ENCODE measurements at places on chromosomes 12 and 14.

DNA sequence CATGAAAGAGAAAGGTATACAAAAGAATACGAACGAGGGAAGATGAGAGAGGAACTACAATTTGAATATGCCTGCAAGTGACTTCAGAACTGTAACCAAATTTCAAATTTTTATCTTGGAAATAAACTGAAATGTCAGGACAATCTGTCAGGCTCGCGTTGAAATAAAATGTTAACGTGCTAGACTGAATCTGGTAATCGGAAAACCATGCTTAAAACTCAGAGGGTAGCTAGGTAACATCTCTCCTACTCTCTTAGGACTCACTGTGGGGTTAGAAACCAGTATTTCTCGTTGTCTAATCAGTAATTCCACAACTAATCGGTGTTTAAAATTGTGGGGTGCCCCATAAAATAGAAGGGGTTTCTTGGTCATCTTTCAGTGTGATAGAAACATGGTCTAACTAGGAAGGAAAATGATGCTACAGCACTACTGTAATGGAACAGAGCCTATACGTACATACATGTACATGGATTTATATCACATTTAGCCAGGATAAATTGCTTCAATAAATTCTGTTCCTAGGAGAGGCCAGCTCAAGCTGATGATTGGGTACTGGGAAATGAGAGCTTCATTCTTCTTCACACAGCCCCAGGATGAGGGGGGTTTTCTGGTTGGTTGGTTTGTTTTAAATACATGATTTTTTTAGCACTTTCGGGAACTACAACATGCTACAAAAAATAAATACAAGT is 23.9 kb downstream of the ATF7 start:
- H3K36me3 ChIP-seq = no peaks in the 10 kb centered on the region
- no peak overlapping the region for H3K4me3 ChIP-seq
- H3K4me1 ChIP-seq = no peaks in the 10 kb centered on the region
- no peaks in the 10 kb centered on the region for H3K27me3 ChIP-seq
- no peak for DNase-seq

- H3K4me1 ChIP-seq = no peaks in the 10 kb centered on the region
- DNase-seq = no peak
- no peak overlapping the region for H3K27ac ChIP-seq
- no peaks in the 10 kb centered on the region for H3K36me3 ChIP-seq
Observed at GRCh38 chr14:88470542-88471440, 84.0 kb downstream of the PTPN21 start.

- peak overlapping the region; percentile 81 for H3K27ac ChIP-seq
- H3K27me3 ChIP-seq = no peaks in the 10 kb centered on the region
- no peak overlapping the region for H3K4me3 ChIP-seq
- DNase-seq = peak; percentile 76
- no peaks in the 10 kb centered on the region for H3K36me3 ChIP-seq
Observed at GRCh38 chr12:56086096-56086495, 6.1 kb downstream of the ERBB3 start.

DNA sequence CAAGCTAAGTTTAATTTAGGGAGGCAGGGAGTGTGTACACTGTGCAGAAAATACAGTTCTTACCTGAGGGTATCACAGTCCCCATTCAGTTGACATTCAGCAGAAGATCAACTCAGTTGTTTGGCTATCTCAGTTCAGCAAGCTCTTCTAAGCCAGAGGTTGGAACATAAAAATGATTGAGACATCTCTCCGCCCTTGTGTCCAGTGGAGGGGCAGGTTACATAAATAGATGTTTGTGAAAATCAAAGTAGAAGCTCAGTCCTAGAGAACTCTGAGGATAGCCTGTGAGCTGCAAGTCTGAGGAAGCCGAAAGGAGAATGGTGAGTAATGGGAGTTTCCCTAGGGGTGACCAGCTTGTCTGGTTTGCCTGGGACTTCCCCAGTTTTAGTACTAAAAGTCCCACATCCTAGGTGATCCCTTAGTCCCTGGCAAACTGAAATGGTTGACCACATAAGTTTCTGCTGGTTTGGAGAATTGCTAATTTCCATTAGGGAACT is 251.4 kb upstream of the ATP2B1 start:
- H3K4me1 ChIP-seq = no peaks in the 10 kb centered on the region
- H3K4me3 ChIP-seq = no peak overlapping the region
- no peak for DNase-seq
- H3K27ac ChIP-seq = no peak overlapping the region
- no peaks in the 10 kb centered on the region for H3K36me3 ChIP-seq

- no peak for DNase-seq
- H3K27me3 ChIP-seq = no peaks in the 10 kb centered on the region
- no peaks in the 10 kb centered on the region for H3K36me3 ChIP-seq
- H3K4me1 ChIP-seq = no peaks in the 10 kb centered on the region
- no peak overlapping the region for H3K27ac ChIP-seq
Observed at GRCh38 chr12:50641566-50641965, 122.3 kb upstream of the ATF1 start.

- no peaks in the 10 kb centered on the region for H3K36me3 ChIP-seq
- H3K4me3 ChIP-seq = no peak overlapping the region
- no peaks in the 10 kb centered on the region for H3K4me1 ChIP-seq
Observed at GRCh38 chr12:129064209-129064855, 211.1 kb downstream of the GLT1D1 start.

- DNase-seq = no peak
- H3K27me3 ChIP-seq = no peaks in the 10 kb centered on the region
- no peak overlapping the region for H3K4me3 ChIP-seq
- H3K36me3 ChIP-seq = no peaks in the 10 kb centered on the region
- H3K27ac ChIP-seq = no peak overlapping the region
Observed at GRCh38 chr12:131044136-131044535, 90.4 kb downstream of the ADGRD1 start.

DNA sequence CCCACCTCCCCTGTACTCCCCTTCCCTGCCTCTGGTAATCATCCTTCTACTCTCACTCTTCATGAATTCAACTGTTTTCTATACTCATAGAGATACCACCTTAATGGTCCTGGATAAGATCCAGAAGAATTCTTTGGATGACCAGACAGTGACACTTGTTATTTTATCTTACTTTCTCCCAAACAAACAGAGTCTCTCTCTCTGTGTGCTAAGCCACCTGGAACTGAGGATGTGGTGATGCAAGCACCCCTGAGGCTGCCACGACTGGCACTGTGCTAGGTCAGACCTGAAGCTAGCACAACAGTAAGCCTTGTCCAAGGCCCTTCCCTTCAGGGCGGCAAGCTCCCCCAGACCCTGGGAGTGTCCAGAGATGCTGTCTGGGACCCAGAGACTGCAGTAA is 250.2 kb downstream of the C12orf50 start:
- no peak for DNase-seq
- no peak overlapping the region for H3K4me3 ChIP-seq
- no peak overlapping the region for H3K27ac ChIP-seq
- H3K27me3 ChIP-seq = no peaks in the 10 kb centered on the region
- H3K4me1 ChIP-seq = no peaks in the 10 kb centered on the region

DNA sequence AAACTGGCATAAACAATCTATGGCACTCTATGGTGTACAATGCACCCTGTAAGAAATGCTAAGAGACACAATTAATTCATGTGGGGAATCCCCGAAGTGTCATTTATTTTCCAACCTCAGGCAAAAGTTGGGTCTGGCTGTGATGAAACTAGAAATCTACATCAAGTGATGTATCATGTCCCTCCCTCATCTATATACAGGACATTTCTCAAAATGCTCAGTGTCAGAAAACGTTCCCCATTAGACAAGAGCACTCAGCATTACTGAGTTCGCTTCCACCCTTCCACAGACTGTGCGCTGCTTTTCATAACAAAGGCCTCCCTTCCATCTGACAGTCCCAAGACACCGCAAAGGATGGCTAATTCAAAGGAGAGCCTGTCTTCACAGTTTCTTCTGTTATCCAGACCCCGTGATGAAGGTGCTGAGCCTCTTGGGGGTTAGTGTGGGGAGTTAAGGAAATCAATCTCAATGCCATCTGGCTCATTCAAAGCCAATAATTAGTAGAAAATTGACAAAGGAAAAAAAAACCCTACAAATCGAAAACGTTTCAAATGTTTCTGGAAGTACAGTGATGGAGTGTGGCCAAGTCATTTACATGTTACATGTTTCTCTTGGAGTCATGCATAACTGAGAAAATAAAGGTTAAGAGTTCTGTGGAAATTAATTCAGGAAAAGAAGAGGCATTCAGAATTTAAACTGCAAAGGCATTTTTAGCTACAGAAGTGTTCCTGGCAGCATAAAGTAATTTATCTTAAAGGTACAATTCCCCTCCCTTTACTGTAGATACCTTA is 7.5 kb downstream of the CCDC88C start:
- H3K4me3 ChIP-seq = no peak overlapping the region
- no peak overlapping the region for H3K27ac ChIP-seq
- H3K27me3 ChIP-seq = no peaks in the 10 kb centered on the region
- no peak for DNase-seq
- H3K36me3 ChIP-seq = no peaks in the 10 kb centered on the region

GRCh38 chr12:16523284-16523950 is 82.5 kb downstream of the LMO3 start:
- no peak overlapping the region for H3K4me3 ChIP-seq
- H3K36me3 ChIP-seq = no peaks in the 10 kb centered on the region
- H3K4me1 ChIP-seq = no peaks in the 10 kb centered on the region
- no peaks in the 10 kb centered on the region for H3K27me3 ChIP-seq
- DNase-seq = no peak

GRCh38 chr14:96638041-96638855 is 136.1 kb downstream of the PAPOLA start:
- H3K36me3 ChIP-seq = no peaks in the 10 kb centered on the region
- H3K4me3 ChIP-seq = no peak overlapping the region
- H3K4me1 ChIP-seq = no peaks in the 10 kb centered on the region
- H3K27me3 ChIP-seq = no peaks in the 10 kb centered on the region

- H3K27ac ChIP-seq = peak overlapping the region; percentile 71
- no peak for DNase-seq
- H3K4me1 ChIP-seq = peaks cover 61% of the 10 kb centered on the region
- H3K36me3 ChIP-seq = no peaks in the 10 kb centered on the region
- no peaks in the 10 kb centered on the region for H3K27me3 ChIP-seq
- H3K4me3 ChIP-seq = no peak overlapping the region
Observed at GRCh38 chr12:47803191-47803875, 16.4 kb downstream of the HDAC7 start.

DNA sequence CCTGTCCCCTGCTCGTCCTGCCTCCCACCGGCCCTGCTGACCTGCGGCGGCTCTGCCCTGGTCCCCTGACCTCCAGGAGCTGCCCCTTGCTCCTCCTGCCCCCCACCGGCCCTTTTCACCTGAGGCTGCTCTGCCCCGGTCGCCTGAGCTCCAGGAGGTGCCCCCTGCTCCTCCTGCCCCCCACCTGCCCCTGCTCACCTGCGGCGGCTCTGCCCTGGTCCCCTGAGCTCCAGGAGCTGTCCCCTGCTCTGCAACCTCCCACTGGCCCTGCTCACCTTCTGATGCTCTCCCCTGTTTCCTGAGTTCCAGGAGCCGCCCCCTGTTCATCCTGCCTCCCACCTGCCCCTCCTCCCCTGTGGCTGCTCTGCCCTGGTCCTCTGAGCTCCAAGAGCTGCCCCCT is 101.3 kb downstream of the TMEM121 start:
- no peaks in the 10 kb centered on the region for H3K4me1 ChIP-seq
- H3K4me3 ChIP-seq = no peak overlapping the region
- H3K27ac ChIP-seq = no peak overlapping the region

DNA sequence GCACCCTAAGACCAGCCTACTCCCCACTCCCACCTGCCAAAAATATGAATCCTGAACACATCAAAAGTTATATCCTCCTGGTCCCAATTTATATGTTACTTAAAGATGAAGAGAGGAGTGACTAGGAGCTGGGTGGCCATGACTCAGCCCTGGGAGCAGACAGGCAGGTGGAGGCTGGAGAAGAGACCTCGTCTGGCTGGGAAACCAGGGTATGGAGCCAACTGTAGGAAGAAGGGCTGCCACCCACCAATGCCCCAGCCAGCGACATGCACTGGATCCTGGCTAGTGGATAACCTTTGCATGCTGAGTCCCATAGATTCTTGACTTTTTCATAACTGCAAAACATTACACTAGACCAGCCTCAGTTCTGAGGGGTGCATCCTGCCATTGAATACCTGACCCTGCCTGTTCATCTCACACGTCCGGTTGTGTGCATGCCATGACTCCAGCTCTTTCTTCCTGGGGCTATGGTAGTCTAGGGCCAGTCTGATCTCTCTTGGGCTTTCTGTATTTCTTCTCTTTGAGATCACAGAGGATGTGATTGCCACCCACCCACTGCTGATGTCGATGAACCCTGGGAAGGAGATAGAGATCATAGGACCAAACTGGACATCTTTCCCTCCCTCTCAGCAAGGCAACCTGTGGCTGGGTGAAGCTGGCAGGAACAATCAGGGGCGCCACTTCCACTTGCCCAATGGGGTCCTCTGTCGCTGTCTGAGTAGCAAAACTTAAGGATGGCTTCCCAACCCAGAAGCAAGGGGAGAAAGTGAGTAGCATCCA is 69.6 kb upstream of the DDX11 start:
- H3K27ac ChIP-seq = no peak overlapping the region
- no peaks in the 10 kb centered on the region for H3K27me3 ChIP-seq
- H3K36me3 ChIP-seq = no peaks in the 10 kb centered on the region
- DNase-seq = no peak

DNA sequence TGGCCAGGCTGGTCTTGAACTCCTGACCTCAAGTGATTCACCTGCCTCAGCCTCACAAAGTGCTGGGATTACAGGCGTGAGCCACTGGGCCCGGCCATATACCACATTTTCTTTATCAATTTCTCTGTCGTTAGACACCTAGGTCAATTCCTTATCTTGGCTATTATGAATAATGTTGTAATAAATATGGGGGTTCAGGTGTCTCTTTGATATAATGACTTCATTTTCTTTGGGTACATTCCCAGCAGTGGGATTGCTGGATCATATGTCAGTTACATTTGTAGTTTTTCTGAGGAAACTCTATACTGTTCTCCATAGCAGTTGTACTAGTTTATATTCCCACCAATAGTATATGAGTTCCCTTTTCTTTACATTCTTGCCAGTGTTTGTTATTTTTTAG is 67.8 kb upstream of the DDHD1 start:
- H3K27me3 ChIP-seq = no peaks in the 10 kb centered on the region
- no peak overlapping the region for H3K4me3 ChIP-seq
- DNase-seq = no peak

DNA sequence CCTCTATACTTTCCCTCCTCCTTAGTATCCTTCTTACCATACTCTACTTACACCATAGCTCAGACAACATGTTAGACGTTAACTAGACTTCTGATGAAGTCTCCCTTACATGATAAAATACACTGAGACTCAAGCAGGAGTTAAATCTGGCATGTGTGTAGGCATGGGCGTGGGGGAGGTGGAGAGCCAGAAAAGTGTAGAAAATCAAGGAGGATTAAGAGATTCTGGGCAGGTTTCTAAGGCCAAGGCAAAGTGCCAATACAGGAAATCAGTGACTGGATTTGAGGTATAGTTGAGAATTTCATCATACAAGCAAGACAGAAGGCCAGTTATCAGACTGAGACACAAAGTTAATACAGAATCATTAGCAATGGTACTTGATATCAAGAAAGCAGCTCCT is 37.4 kb downstream of the EPS8 start:
- no peaks in the 10 kb centered on the region for H3K36me3 ChIP-seq
- DNase-seq = no peak
- no peaks in the 10 kb centered on the region for H3K4me1 ChIP-seq
- H3K27ac ChIP-seq = no peak overlapping the region

Measured in breast epithelium (tissue), 4 donors.